ENCODE measurements at places on chromosomes 12 and 14. TPM values are rescaled to one million over a fixed set of nuclear protein-coding genes. Genes with fewer than 3 reads are reported as not detected.

OR6C2 gene
- not detected for polyA plus RNA-seq

GAPDH gene
- polyA plus RNA-seq: 6,636 TPM

BLTP3B gene
- polyA plus RNA-seq: 33.7 TPM

SSPN gene
- 4.0 TPM for polyA plus RNA-seq

TAS2R30 gene
- 0.32 TPM for polyA plus RNA-seq

DCN gene
- 5.3 TPM for polyA plus RNA-seq

ZFYVE26 gene
- 1.1 TPM for polyA plus RNA-seq

GLT1D1 gene
- 3.0 TPM for polyA plus RNA-seq

CCDC175 gene
- 5.4 TPM for polyA plus RNA-seq

OASL gene
- not detected for polyA plus RNA-seq

UBR7 gene
- polyA plus RNA-seq: 18.4 TPM

POTEM gene
- not detected for polyA plus RNA-seq

CDH24 gene
- not detected for polyA plus RNA-seq

TMEM63C gene
- 0.29 TPM for polyA plus RNA-seq

PPP4R3A gene
- 10.4 TPM for polyA plus RNA-seq

PRIM1 gene
- polyA plus RNA-seq: 6.0 TPM

RD3L gene
- polyA plus RNA-seq: 3.6 TPM

NTS gene
- polyA plus RNA-seq: not detected

KRT6C gene
- not detected for polyA plus RNA-seq

KLHDC1 gene
- 28.7 TPM for polyA plus RNA-seq

APOF gene
- polyA plus RNA-seq: not detected

CD163 gene
- polyA plus RNA-seq: not detected

KLRB1 gene
- polyA plus RNA-seq: not detected

MUCL1 gene
- polyA plus RNA-seq: not detected

FAM186B gene
- polyA plus RNA-seq: 0.24 TPM

VPS37B gene
- polyA plus RNA-seq: 0.97 TPM

FAM234B gene
- 76.6 TPM for polyA plus RNA-seq

ACTN1 gene
- 3.0 TPM for polyA plus RNA-seq

KERA gene
- polyA plus RNA-seq: not detected

TEX22 gene
- polyA plus RNA-seq: not detected

IRAK3 gene
- 2.1 TPM for polyA plus RNA-seq

NOS1 gene
- not detected for polyA plus RNA-seq

DCAF4 gene
- polyA plus RNA-seq: 6.0 TPM

INHBC gene
- not detected for polyA plus RNA-seq

EXOC5 gene
- polyA plus RNA-seq: 59.1 TPM

TAS2R14 gene
- 10.0 TPM for polyA plus RNA-seq

SLC25A29 gene
- 0.46 TPM for polyA plus RNA-seq

SLC25A47 gene
- not detected for polyA plus RNA-seq

ZNF641 gene
- 4.8 TPM for polyA plus RNA-seq

CMA1 gene
- not detected for polyA plus RNA-seq

C1S gene
- polyA plus RNA-seq: 9.1 TPM

PLEKHG7 gene
- not detected for polyA plus RNA-seq

RFC5 gene
- 5.0 TPM for polyA plus RNA-seq

PARPBP gene
- 50.5 TPM for polyA plus RNA-seq

IL31 gene
- not detected for polyA plus RNA-seq

CPNE6 gene
- polyA plus RNA-seq: 30.4 TPM

RAB2B gene
- polyA plus RNA-seq: 34.4 TPM

SLCO1B1 gene
- polyA plus RNA-seq: not detected

STAC3 gene
- 0.59 TPM for polyA plus RNA-seq

Measured in Purkinje cell (primary cell).